ENCODE measurements at places on chromosomes 12 and 14.
A peak's percentile ranks its signal among the peaks of the same experiment; 100 is the strongest.

DNA sequence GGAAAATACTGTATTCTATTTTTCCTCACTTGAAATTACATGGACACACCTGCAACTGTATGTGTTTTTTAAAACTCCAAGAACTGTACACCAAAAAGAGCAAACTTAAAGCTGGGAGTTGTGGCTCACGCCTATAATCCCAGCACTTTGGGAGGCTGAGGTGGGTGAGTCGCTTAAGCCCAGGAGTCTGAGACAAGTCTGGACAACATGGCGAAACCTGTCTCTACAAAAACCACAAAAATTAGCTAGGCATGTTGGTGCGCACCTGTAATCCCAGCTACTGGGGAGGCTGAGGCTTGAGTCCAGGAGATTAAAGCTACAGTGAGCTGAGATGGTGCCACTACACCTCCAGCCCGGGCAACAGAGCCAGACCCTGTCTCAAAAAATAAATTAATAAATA, 95.9 kb downstream of the SINHCAF start:
- no peak for DNase-seq

GRCh38 chr12:63888908-63889635, 44.6 kb downstream of the SRGAP1 start:
- no peak for DNase-seq

- DNase-seq: no peak
These were observed 82.0 kb downstream of the NTS start for GRCh38 chr12:85956081-85956480.

DNA sequence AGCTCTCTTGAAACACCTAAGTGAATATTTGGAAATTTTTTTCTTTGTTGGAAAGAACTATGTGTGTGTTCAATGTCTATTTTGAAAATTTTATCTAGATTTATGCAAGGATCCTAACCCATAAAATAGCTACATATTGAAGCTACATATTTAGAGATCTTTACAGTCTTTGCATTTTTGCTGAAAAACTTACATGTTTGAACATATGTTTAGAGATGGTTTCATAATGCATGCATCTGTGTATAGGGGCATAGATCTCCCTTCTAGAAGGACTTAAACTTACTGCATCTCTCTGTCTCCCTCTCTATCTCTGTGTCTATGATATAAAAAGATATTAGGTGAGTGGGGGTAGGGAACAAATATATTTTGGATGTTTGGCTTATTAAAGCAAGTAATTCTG, 8.2 kb upstream of the HOXC4 start:
- no peak for DNase-seq

GRCh38 chr12:67270622-67271021, 1.5 kb downstream of the CAND1 start:
- no peak for DNase-seq

- DNase-seq: no peak
These were observed 52.6 kb upstream of the ABCD2 start for GRCh38 chr12:39671898-39672875.

DNA sequence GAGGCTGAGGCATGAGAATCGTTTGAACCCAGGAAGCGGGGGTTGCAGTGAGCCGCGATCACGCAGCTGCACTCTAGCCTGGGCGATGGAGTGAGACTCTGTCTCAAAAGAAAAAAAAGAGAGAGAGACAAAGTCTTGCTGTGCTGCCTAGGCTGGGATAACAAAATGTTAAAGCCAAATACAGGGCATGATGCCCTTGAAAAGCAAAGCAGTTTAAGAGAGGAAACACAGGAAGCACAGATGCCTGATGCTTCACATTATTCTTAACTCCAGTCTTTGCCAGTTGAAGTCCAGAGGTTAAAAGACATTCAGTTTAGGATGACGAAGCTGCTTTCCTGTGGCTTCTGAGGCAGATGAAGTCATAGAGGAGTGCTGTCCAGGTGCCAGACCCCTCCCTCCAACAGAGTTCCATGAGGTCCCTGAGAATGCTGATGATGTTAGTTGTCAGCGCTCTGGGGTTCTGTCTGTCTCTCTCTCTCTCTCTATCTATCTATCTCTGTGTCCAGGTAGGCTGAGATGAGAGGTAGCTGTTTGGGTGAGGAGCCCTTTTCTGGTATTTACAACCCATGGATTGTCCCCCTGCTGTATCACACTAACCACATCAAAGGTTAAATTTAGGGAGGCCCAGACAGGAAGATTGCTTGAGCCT, 4.9 kb upstream of the MRPL52 start:
- peak; percentile 97 for DNase-seq

GRCh38 chr14:31280871-31281220, 73.3 kb upstream of the HECTD1 start:
- DNase-seq: no peak

DNA sequence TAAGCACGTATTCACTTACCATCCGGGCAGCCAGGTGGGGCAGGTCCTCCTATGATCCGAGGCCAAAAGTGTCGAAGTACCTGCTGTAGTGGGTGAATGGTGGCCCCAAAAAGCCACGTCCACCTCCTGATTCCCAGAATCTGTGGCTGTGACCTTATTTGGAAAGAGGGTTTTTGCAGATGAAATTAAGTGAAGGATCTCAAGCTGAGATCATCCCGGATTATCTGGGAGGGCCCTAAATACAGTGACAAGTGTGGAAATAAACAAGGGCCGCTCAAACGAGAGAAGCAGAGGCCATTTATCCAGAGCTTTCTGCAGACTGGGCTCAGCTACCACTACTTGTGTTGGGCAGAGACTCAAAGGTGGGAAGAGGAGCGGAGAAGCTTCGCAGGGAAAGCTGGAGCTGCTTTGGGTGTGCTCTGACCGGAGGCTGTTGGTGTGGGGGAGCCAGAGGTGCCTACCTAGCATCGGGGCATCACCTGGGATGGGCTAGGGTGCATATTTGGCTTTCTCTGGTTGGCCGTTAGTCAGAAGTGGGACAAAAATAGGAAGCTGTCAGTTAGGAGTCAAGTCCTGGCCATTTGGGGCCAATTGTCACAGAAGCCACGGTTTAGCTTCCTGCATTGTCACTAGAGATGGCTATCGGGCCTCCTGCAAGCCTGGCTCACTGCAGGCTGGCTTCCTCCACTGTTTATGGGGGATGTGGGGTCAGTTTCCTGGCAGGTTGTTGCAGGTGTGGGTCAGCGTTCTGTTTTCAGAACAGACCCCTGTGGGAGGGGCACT, 27.8 kb upstream of the DLK1 start:
- DNase-seq: no peak

- DNase-seq: peak; percentile 77
These were observed 319.2 kb downstream of the BCL11B start for GRCh38 chr14:98952593-98953350.

DNA sequence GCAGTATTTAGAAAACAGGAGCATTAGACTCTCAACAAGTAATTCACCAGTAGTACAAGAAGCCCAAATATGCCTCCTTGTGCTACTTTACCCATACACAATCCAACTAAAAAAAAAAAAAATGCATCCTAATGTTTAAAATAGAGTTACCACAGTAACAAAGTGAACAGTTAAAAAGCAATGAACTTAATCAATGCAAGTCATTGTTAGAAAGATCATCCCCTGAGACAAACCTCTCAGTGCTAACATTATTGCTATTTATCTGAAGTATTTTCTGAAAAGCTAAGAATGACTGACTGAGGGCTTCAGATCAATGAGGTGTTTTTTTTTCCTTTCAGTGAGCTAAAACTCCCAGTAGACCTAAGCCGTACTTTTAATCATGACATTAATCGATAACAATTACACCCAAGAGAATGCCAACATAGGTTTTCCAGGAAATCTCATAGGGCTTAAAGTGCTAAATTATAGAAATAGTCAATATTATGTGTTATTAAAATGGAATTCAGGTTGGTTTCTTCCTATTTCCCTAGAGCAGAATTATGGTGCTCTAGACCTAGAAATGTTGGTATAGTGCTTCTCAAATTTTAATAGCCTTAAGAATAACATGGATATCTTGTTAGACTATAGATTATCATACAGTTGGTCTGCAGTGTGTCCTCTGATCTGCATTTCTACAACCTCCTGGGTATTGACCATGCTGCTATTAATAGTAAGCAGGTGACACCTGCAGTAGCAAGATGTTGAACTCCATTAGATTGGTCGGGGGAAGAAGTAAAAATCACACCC, 123.0 kb downstream of the PRKD1 start:
- DNase-seq: no peak

- DNase-seq: peak; percentile 86
These were observed 12.4 kb downstream of the ERG28 start for GRCh38 chr14:75648066-75648838.

- no peak for DNase-seq
These were observed 97.8 kb downstream of the ETNK1 start for GRCh38 chr12:22722779-22723178.

GRCh38 chr14:39339003-39339402, 93.2 kb downstream of the FBXO33 start:
- no peak for DNase-seq

- peak; percentile 29 for DNase-seq
These were observed 79.7 kb downstream of the SPTB start for GRCh38 chr14:64800000-64800399.

DNA sequence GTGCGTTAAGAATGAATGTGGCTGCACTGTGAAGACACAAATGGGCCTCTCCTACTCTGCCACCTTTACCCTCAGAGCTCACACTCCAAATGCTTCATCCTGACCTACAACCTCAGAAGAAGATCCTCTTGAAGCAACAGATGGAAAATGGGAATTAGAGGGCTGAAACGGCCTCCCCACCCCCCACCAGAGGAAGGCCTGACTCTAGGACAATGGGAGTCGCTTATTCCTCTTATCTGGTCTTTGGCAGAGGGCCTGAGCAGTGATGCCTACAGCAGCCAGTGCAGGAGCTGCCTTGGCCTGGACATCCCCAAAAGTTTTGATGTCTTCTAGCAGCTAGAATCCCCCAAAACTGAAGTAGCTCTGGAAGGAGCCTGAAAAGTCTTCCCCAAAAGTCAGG, 29.2 kb downstream of the BTBD7 start:
- DNase-seq: no peak

DNA sequence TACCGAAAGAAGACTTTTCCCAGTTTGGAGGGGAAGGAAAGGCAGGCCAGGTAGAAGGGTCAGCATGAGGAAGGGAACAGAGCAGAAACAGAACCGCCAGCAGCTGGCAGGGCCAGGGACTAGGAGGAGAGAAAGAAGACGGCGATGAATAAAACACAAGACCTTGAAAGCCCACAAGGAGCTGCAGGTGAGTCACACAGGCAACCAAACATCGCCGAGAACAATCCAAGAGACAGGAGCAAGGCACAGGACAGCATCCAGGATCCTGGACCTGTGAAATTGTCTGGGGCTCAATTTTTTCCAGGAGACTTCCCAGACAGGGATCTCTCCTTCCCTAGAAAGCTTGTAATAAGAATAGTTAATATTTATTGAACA, 47.3 kb downstream of the NUAK1 start:
- no peak for DNase-seq

- DNase-seq: no peak
These were observed 42.8 kb downstream of the KDM2B start for GRCh38 chr12:121537814-121538698.

- DNase-seq: peak; percentile 67
These were observed 144.6 kb upstream of the CDKN3 start for GRCh38 chr14:54252072-54252730.

GRCh38 chr14:52895000-52895399, 55.9 kb downstream of the FERMT2 start:
- no peak for DNase-seq

DNA sequence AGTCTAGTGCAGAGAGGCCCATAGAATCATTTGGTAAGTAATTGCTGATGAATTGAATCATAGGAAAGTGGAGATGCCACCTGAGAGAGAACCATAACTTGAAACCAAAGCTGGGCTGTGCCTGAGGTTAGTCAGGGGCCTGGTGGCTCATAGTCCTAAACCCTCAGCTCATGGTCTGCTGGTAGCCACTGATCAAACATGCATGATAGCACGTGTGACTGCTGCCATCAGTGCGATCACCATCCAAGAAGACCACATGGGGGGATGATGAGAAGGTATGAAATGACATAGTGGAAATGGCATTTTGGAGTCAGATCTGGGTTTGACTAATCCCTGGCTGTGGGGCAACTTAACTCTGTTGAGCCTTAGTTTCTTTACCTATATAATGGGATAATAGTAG, 190.5 kb downstream of the CACNA1C start:
- no peak for DNase-seq

DNA sequence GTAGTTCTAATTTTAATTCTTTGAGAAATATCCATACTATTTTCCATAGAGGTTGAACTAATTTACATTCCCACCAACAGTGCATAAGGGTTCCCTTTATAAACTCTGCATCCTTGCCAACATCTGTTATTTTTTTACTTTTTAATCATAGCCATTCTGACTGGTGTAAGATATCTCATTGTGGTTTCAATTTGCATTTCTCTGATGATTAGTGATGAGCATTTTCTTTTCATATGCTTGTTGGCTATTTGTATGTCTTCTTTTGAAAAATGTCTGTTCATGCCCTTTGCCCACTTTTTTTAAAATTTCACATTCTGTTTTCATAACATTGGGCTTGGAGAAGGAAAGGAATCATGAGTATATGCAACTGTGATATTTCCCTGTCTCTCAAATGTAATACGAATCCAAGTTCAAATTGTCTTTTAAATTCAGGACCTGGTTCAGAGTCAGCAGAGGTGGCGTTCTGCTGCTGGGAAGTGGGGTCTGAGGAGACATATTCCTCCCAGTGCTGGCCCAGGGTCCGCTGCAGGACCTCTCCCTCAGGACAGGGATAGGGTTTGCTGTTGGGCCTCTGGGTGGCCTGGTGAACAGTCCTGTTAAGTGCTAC, 81.2 kb upstream of the ETV6 start:
- DNase-seq: no peak

DNA sequence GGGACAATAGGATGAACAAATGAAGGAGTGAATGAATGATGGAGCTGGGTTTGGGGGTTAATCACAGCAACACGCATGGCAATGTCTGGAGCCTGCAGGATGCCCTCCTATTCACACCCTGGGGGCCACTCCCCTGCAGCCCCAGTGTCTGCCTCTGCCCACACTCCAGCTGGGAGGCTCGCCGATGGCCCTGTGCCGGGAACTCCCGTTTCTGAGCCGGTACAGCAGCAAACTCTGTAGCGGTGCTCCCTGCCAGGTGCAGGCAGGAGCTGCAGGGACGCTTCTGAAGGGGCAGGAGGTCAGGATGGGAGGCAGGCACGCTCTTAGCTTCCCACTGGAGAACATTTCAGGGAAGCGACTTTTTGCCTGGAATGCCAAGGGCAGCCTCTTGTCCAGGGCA, 55.4 kb upstream of the NCOR2 start:
- no peak for DNase-seq

- no peak for DNase-seq
These were observed 176.0 kb downstream of the EGLN3 start for GRCh38 chr14:33774723-33775470.

GRCh38 chr14:77657280-77657679, 40.8 kb upstream of the SPTLC2 start:
- DNase-seq: no peak

DNA sequence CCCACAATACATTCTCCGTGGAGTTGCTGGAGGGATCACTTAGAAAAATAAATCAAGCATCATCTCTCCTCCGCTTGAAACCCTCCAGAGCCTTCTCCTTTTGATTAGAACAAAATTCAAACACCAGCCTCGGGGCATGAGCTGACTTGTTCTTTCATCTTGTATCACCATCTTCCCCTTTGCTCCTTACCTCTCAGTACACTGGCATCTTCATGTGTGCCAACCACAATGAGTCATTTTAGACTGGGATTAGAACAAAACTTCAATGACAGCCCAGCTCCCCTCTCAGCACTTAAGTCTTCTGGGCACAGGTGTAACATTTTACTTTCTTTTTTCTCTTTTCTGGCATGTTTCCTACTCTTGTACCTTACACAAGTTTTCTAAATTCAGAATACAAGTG, 1159.2 kb upstream of the TMEM132C start:
- peak; percentile 16 for DNase-seq
